Activated T-helper 17 cell treated with anti-CD3 and anti-CD28 coated beads, Interleukin-2, amount 50 U/mL, for 72 hours (primary cell): ENCODE measurements at places on chromosomes 3 and 15. TPM values are rescaled to one million over a fixed set of nuclear protein-coding genes. Genes with fewer than 3 reads are reported as not detected.

GRCh38 chr3:143098032-143098764 lies 21.4 kb upstream of the CHST2 start:
- no peak for ATAC-seq

- no peak for ATAC-seq
Measured at GRCh38 chr3:53989451-53989850, 97.8 kb upstream of the SELENOK start.

DNA sequence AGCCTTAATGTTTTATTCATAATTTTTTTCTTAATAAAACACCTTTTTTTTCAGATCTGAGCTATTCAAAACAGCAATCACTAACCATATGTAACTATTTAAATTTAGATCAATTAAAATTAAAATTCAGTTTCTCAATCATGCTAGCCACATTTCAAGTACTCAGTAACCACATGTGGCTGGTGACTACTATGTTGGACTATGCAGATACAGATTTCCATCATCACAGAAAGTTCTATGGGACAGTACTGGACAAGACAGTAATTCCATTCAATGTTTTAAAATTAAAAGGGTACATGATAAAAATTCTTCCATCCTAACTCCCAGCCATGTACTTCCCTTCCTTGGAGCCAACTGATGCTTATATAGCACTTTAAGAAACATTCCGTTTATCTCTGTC lies 119.3 kb downstream of the GLDN start:
- ATAC-seq, result no peak

GRCh38 chr3:104291437-104291851 lies 1075.3 kb upstream of the ALCAM start:
- peak; percentile 39 for ATAC-seq

GRCh38 chr3:146033950-146034349 lies 127.0 kb downstream of the PLOD2 start:
- no peak for ATAC-seq

DNA sequence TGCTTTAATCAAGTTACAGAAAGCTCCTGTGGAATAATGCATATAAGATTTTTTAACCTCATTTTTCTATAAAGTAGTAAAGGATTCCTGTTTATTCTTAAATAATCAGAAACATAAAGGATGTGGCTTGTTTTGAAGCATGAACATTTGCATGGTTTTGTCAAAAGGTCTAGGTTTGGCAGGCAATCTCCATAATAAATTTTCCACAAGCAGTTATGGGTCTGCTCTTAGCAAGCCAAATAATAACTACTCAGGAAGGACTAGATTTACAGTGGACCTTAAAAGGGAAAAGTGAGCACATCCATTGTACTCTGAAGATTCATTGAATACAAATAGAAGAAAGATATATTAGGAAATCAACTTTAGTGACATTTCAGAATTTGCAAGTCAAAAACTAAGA lies 407.3 kb upstream of the CBLB start:
- ATAC-seq, result no peak

- ATAC-seq, result no peak
Measured at GRCh38 chr3:64612916-64613526, 74.8 kb downstream of the ADAMTS9 start.

- ATAC-seq, result no peak
Measured at GRCh38 chr3:192422321-192422996, 304.9 kb downstream of the FGF12 start.

GRCh38 chr3:63791974-63792373 lies 27.1 kb upstream of the C3orf49 start:
- no peak for ATAC-seq

GRCh38 chr3:5198986-5199731 lies 11.7 kb downstream of the EDEM1 start:
- peak; percentile 20 for ATAC-seq

- ATAC-seq, result peak; percentile 50
Measured at GRCh38 chr3:195001961-195002861, 268.7 kb downstream of the XXYLT1 start.

DNA sequence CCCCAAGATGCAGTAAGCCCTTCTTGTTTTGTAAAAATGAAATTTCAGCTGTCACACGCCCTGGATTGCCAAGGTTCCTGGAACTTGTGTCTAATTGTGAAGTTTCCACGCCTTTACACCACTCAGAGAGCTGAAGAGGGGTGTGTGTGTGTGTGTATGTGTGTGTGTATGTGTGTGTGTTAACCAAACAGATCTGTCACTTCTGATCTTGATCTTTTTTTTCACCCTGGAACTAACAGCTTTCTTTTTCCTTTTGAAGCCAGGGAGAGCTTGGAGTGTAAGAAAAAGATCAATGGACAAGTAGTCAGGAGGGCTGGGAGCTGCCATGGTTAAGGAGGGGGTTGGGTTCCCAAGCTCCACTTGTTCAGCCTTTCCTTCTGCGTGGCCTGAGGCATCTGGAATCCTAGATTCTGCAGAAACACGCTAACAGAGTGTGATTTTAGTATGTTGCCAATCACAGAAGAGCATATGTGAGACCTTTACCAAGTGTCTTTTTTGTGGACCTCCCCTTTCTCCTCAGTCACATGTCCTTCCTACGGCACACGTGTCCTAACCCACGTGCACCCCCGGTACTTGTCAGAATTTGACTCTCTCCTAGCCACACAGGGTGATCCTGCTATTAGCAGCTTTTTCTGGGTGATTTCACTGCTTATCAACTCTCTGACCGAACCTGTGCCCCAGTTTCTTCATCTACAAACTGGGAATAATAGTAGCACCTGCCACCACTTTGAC lies 11.5 kb downstream of the TIMP4 start:
- ATAC-seq, result no peak

- ATAC-seq, result peak; percentile 80
Measured at GRCh38 chr3:185983495-185984141, 45.8 kb upstream of the TRA2B start.

GRCh38 chr3:13894096-13894806 lies 14.4 kb upstream of the WNT7A start:
- ATAC-seq, result no peak

- peak; percentile 19 for ATAC-seq
Measured at GRCh38 chr3:169865176-169865767, 4.5 kb downstream of the LRRC31 start.

DNA sequence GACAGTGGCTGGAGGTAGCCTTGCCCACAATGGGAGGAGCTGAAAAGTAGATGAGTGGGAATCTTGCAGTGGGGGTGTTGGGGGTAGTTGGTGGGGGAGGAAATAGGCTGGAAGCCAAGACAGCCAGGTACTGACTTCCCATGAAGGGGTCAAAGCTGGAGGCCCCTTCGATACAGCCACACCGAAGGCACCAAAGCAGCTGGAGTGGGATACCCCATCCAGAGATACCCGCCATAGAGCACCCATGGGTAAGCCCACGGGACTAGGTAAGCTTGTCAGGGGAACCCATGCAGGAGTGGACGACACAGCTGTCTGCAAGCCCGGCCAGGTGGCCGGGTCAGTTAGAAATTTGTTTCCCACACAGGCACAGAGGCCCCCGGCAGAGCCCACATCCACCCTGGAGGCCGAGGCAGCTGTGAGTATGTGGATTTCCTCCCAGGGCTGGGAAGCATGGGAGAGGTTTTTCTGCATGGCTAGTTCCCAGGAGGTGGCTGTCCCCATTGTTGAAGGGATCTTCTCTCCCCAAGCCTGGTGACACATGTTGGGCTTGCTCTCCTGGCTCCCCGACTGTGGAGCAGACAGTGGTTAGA lies 28.6 kb downstream of the PRR23E start:
- ATAC-seq, result no peak

- ATAC-seq, result no peak
Measured at GRCh38 chr15:76169911-76170800, 110.4 kb downstream of the TMEM266 start.

DNA sequence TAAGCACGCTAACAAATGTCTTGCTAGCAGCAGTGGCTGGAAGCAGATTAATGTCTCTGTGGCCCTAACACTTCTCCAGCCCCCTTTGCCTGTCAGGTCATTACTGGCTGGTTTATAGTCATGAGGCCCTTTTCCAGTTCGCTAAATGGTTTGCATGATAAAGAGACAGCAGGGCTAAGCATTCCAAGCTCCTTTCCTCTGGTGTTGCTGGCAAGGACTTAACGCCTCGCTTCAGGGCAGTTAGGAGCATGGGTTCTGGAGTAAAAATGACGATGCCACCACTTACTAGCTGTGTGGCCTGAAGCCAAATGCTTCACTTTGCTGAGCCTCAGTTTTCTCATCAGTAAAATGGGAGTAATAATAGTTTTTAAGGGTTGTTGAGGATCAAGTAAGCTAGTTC lies 185.9 kb downstream of the MEGF11 start:
- ATAC-seq, result no peak

- no peak for ATAC-seq
Measured at GRCh38 chr3:61531528-61531927, 29.8 kb upstream of the PTPRG start.

- no peak for ATAC-seq
Measured at GRCh38 chr15:58217460-58217859, 79.3 kb downstream of the AQP9 start.

- no peak for ATAC-seq
Measured at GRCh38 chr15:42267286-42267685, 5.7 kb upstream of the GANC start.

DNA sequence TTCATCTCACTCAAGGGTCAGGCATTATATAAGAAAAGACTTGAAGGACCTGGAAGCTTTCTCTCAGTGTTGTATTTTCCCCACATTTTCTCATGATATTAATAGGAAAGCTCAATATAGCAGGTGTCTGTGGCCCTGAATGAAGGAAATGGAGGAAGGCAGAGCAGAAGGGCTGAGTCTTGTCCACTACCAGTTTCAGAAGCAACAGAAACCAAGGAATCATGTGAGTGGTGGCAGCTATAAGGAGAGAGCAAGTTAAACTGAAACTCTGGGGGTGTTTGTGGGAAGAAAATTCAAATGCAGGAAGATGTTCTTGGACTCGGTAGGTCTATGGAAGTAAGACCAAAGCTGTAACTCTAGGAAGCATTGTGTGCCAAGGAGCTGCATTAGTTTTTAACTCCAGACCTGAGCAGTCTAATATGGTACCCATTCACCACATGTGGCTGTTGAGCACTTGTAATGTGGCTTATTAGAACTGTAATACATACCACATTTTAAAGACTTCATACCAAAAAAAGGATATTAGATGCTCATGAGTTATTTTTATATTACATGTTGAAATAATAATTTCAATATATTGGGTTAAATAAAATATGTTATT lies 278.8 kb upstream of the GADL1 start:
- ATAC-seq, result peak; percentile 28

DNA sequence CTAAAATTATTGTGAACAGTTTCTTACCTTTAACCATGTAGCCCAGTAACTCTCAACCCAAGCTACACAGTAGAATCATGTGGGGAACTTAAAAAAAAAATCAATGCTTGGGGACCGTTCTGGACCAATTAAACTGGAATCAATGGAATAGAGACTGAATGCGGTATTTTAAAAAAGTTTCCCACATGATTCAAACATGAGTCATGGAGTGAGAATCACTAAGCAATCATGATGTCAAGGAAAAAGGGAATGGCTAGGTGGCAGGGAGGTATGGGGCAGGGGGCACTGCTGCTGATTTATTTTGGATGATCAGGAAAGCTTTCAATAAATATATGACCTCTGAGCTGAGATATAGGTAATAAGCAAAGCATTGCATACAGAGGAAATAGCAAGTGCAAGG lies 250.5 kb upstream of the RORA start:
- ATAC-seq, result no peak

- no peak for ATAC-seq
Measured at GRCh38 chr15:90479656-90480055, 50.1 kb upstream of the CRTC3 start.

- ATAC-seq, result no peak
Measured at GRCh38 chr3:59320080-59320479, 270.3 kb upstream of the CFAP20DC start.

DNA sequence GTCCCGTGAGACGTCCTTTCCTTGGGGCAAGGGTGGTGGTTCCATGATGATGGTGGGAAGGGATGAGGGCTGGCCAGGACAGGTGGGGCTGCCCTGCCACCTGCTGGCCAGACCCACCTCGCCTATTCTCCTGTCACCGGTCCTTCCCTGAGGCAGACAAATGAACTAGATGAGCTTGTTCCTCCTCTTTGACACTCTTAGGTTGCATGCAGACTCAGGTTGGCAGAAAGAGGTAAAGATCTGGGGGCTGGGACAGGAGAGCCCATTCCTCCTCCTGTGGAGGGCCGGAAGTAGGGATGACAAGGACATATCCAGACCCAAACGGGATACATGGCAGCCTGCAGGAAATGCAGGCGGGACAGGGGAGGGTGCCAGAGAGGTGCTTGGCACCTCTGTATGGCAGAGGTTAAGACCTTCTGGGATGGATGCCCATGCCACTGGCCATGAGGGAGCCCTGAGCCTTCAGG lies 38.6 kb downstream of the ACSBG1 start:
- ATAC-seq, result peak; percentile 82

GRCh38 chr15:77659350-77660321 lies 26.9 kb upstream of the LINGO1 start:
- ATAC-seq, result no peak

- ATAC-seq, result no peak
Measured at GRCh38 chr3:138921316-138922292, 25.3 kb downstream of the FOXL2 start.

DNA sequence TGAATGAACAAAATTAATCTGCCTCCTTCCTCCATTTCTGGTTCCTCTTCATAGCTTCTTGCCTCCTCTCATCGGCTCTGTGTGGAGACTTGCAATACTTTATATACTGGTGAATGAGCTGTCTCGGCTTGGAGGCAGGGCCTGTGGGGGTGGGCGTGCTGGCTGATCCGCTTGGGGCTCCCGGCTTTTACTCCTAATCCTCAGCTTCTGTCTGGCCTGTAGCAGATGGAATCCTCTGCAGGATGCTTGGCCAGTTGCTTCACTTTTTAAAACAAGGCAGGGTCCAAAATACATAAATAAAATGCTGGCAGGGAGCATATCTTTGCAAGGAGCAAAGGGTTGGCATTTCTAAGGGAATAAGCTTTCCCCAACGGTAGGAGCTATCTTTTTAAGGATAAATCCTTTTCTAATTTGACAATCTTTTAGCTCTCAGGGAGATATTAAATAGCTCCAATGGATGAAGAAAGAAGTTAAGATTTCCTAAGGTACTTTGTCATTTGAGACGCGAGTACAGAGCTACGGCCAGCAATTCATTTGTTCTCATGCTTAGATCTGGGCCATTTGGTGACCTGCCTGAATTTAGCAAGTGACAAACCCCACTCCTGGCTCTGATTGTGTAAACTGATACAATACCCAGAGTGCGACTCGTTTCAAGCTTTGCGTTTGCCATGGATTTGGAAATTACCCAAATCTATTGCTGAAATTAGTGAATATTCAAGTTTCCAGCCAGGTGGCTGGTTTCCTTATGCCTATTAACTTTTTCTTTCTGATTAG lies 18.9 kb downstream of the SV2B start:
- ATAC-seq, result no peak

- ATAC-seq, result no peak
Measured at GRCh38 chr3:18527691-18528090, 102.6 kb upstream of the SATB1 start.

GMPS gene
- total RNA-seq, result 113 TPM

TNFAIP8L3 gene
- total RNA-seq, result not detected

FAM81A gene
- not detected for total RNA-seq

SPESP1 gene
- 0.86 TPM for total RNA-seq

CFAP100 gene
- total RNA-seq, result not detected

RPL14 gene
- 3,227 TPM for total RNA-seq

CD200R1 gene
- total RNA-seq, result 5.7 TPM

CTXN2 gene
- 0.11 TPM for total RNA-seq

HOMER2 gene
- total RNA-seq, result 8.7 TPM

CCR9 gene
- 0.15 TPM for total RNA-seq

PDZRN3 gene
- total RNA-seq, result not detected
